ENCODE measurements at places on chromosomes 1 and 21.

- DNase-seq = no peak
These were observed 923.1 kb upstream of the NEGR1 start for GRCh38 chr1:73205294-73205973.

GRCh38 chr1:84363019-84363418, 35.3 kb upstream of the DNASE2B start:
- no peak for DNase-seq

DNA sequence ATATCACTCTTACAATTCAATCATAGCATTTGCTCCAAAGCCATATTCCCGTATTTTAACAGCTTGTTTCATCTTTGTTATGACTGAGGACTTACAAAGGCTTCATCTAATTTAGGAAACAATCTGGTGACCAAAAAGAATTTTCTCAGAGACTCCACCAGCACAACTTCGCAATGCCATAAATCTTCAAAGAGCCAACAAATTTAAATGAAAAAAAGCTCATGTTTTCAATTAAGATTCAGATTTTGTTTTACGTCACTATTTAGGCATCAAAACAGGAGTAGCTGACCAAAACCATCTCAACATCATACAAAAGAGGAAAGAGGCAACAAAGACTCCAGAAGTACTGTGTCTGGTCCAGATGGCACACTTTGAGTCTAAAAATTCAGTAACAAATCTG, 373.3 kb downstream of the TTLL7 start:
- DNase-seq = no peak

DNA sequence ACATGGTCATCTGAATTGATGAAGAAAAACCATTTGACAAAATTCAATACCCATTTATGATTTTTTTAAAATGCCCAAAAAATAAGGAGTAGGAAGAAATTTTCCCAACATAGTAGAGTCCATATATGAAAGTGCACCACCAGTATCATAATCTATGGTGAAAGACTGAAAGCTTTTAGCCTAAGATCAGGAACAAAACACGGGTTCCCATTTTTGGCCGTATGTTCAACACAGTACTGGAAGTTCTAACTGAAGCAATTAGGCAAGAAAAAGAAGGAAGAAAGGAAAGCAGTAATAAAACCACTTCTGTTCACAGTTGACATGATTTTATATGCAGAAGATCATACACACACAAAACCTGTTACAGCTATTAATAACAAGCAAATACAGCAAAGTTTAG, 227.8 kb upstream of the RAB4A start:
- no peak for DNase-seq

DNA sequence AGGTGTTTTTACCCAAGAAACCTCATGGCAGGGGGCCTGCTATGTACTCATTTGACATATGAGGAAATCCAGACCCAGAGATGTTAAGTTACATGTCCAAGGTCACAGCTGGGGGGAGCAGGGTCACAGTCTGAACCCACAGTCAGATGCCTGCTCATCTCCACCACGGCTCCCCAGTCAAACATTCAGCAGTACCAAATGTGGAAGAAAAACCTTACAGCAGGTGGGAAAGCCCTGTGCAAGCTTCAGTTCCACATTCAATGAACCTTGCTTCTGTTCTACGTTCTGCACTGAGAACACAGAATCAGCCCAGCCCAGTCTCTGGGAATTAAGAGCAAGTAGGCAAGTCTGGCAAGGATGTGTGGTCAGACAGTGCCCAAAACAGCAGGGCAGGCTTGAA, 35.2 kb downstream of the LRP8 start:
- no peak for DNase-seq

DNA sequence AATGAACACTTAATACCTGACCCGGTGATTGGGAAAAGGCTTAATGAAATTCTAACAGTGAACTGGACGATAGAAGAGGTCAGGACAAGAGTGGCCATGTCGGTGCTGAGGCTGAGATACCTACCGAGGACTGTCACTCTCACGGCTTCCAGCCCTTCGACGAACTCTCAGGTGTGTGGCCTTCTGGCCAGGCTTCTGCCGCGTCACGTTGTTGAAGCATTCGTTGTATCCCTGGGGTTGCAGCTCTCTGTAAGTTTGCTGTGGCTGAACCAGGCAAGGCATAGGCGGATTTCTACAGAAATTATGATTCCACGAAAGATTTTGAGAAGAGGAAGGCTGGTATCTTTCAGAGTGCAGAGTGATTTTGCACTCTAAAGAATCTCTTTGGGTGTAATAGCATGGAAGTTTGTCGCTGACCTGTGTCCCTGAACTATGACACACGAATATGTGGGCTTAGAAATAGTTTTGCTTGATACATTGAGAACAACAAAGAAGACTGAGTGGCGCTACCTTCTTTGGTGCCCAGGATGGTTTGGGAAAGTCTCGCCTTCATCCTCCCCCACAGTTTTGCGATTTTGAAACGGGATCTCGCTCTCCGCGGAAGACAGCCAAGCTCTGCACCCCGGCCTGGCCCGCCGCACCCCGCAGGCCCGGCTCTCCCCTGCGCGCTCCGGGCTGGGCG, 403 bp upstream of the EPHX4 start:
- DNase-seq = no peak

DNA sequence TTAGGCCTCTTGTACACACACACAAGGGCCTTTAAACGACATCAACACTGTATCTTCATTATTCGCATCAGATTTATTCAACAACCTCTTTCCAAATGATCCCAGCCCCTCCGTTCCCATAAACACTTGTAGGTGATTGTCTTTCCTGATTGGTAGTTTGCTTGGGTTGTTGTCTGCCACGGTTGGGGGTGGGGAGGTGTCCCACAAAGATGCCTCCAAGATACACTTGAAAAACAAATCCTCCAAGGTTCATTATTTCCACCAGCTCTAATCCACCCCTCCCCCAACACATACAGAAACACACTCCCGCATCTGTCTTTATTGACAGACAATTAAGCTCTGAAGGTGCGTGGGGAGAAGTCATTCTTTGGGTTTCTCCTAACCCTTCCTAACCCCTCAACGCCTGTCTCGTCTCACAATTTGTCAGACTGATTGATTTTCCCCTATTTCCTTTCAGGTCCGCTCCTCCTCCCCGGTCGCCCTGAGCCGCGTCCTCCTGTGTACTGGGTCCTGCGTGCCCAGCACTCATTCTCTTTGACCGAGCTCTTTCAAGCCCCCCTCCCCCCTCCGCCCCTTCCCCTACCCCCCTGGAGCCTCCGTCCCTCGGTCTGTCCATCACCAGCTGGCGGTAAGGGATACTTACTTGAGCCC, 1.4 kb downstream of the WDR26 start:
- peak; percentile 25 for DNase-seq

DNA sequence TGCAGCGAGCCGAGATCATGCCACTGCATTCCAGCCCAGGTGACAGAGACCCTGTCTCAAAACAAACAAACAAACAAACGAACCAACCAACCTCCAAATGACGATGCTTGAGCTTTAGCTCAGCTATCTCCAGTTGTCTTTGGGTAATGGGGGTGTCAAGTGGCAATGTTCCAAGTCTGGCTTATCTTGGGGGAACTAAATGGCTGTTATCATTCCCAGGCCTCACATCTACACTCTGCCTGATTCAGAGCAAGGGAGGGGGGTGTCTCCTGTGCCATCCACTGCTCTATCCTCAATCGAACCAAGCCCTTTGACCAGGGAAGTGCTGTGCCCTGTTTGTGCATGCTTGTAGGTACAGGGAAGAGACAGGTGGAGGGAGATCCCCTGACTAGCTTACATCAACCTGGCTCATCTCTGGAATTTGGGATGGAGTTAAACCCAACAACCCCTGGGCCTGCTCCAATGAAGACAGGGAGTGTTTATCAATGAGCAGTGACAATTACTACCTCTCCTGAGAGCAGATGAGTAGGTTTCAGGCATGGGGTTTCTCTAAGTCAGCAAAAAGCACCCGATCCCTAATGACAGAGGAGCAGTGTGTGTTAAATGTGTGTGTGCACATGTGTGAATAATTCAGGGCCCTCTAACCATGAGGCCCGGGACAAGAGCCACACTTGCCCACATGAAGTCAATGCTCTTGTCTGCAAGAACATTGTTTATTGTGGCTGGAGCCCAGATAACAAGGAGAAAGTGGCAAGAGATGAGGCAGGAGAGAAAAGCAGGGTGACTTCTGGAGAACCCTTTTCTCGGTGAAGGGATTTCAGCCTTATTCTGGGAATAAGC, 20.3 kb upstream of the IL6R start:
- DNase-seq = no peak

DNA sequence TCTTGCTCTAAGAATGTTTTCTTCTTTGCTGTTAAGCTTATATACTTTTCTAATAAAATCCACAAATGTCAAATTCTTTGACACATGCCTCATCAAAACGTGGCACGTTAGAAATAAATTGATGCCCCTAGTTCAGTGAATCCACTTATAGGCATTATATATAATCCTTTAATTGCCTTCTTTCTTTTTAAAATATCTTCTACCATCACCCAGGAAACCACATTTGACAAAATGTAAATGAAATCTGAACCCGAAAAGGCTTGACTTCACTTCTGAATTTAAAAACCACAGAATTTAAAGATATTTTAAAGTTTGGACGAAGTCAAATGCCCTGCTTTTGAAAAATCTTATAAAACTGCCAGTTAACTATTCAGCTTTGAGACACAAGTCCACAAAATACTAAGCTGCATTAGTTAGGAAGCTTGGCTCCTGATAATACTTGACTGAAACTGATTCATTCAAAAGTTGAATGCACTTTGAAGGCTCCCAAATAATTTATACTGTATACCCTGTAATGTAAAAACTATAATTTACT, 22.4 kb upstream of the KIFAP3 start:
- DNase-seq = no peak

DNA sequence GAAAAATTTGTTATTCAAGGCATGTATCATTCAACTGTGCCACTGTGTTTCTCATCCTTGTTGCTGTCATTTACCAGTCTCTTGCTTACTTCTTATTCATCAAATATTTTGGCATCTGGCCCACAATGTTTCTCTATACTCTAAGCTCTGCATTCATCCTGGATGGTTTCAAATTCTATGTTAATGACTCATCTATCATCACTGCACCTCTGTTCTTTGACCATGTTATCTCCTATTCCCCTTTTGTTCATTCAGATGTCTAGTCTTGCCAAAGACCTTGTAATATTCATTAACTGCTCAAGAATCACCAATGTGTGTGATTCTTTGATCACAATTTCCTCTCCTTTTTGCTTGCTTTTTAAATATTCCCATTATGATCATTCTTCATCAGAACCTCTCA, 54.6 kb upstream of the PRKACB start:
- DNase-seq = no peak

GRCh38 chr1:180229483-180230415, at the start of gene LHX4:
Gene LHX4 (plus strand): TSS chr1:180230264. CDS start chr1:180230530, 266 bp downstream.
- DNase-seq = peak; percentile 27

GRCh38 chr1:218867941-218868626, 305.6 kb upstream of the LYPLAL1 start:
- DNase-seq = no peak

DNA sequence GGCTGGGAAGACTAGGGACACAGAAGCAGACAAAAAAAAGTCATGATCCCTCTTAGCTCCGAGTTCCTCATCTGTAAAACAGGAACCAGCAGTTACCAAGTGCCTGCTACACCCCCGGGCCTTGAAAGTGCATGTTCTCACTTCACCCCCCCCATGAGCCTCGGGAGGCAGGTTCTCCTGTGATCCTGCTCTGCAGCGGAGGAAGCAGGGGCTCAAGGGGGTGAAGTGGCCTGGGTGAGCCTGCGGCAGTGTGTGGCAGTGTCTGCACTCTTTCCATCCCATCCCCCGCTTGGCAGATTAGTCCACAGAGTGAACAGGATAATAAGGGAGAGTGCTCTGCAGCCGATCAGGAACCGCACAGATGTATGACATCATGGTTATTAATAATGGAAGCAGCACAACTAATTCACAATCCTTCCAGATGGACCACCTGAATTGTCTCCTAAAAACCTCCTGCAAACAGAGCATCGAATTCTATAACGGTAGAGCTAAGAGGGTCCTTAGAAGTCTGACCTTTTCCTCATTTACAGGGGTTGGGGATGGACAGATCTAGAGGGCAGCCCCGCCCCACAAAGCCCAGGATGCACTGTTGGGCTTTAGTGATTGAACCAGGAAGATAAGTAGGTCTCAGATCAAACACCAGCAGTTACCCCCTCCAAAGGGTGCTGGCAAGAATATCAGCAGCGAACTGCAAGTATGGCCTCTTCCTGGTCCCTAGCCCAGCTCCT, 174.1 kb upstream of the EDN2 start:
- no peak for DNase-seq
